LoVo (cell line): ENCODE measurements at places on chromosomes 4 and X.
A peak's percentile ranks its signal among the peaks of the same experiment; 100 is the strongest.

DNA sequence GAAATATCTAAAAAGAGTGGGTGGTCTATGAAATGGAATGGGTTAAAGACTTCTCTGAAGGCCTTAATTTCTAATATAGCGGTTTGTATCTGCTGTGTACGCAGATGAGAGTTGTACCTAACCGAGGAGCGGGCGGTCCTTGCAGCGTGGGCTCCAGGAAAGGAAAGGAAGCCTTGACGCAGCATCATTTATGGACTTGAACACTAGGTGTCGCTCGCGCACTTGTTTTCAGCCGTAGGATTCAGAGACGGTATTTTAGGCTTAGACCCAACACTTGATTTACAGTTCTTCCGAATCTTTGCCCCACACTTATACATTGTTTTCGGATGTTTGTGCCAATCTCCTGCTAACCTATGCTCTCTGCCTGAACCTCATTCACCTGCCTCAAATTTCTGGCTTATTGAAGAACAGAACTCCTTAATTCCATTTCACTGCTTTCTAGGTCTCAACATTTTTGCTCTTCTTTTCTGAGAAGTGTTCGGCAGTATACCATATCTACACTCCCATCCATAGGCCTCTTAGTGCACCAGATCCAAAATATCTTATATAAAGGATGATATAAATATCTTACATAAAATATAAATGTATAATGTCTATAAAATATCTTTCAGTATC is 48.9 kb upstream of the AADAT start:
- DNase-seq = peak; percentile 83

GRCh38 chrX:43974741-43975465 is 1.7 kb upstream of the NDP start:
- DNase-seq = no peak

- no peak for DNase-seq
Observed at GRCh38 chrX:11426712-11427452, 133.7 kb downstream of the AMELX start.

DNA sequence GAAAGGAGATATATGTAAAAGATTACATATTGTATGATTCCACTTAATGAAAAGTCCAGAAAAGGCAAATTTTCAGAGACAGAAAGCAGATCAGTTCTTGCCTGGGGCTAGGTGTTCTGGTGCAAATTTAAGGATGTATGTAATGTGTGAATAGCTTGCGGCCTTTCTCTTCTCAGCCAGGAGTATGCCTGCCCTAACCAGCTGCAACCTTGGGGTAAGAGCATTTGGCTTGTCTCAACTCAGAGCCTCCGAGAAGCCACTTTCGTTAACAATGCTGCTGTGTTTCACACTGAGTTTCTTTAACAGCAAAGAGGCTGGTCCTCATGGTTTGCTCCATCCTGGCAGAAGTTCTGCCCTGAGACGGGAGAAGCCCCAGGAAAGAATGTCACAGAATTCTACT is 102.7 kb downstream of the SPCS3 start:
- no peak for DNase-seq

DNA sequence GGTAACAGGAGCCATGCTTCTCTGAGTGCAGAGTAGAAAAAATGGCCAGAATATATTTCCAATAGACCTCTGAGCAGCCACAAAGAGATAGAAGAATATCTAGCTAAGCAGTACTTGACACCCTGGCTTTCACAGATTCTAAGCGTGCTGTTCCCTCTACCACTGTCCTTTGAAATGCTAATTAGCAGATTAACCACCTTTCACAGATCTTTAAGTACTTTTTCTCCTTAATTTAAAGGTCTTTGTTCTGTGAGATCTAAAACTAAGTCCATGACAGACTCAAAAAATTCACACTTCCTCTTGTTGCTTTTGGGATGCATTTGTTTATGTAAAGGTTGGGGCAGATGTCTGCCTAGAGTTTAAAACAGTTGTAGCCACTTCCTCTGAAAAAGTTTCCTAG is 28.3 kb upstream of the MAGEC2 start:
- no peak for DNase-seq

GRCh38 chr4:8730159-8730558 is 137.6 kb downstream of the CPZ start:
- DNase-seq = no peak

GRCh38 chr4:185734214-185734613 is 77.8 kb downstream of the SORBS2 start:
- DNase-seq = no peak

DNA sequence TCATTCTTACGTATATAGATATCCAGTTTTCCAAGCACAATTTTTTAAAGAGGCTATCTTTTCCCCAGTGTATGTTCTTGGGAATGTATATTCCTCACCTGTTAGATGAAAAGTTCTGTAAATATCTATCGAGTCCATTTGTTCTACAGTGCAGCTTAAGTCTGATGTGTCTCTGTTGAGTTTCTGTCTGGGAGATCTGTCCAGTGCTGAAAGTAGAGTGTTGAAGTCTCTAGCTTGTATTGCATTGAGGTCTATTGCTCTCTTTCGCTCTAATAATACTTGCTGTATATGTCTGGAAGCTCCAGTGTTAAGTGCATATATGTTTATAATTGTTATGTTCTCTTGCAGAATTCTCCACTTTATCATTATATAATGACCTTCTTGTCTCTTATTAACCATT is 373.1 kb downstream of the PPARGC1A start:
- DNase-seq = no peak

- DNase-seq = no peak
Observed at GRCh38 chrX:19721726-19722370, 165.6 kb downstream of the SH3KBP1 start.

- no peak for DNase-seq
Observed at GRCh38 chr4:114209584-114209983, 230.1 kb upstream of the ARSJ start.

GRCh38 chrX:134997646-134998045 is 6.9 kb downstream of the SMIM10 start:
- DNase-seq = no peak

- no peak for DNase-seq
Observed at GRCh38 chr4:74111306-74111975, 12.4 kb upstream of the CXCL2 start.

- DNase-seq = no peak
Observed at GRCh38 chr4:13399257-13399656, 84.9 kb downstream of the RAB28 start.

- no peak for DNase-seq
Observed at GRCh38 chr4:15382669-15383273, 45.1 kb upstream of the C1QTNF7 start.

- no peak for DNase-seq
Observed at GRCh38 chr4:83613994-83614393, 78.1 kb downstream of the GPAT3 start.

DNA sequence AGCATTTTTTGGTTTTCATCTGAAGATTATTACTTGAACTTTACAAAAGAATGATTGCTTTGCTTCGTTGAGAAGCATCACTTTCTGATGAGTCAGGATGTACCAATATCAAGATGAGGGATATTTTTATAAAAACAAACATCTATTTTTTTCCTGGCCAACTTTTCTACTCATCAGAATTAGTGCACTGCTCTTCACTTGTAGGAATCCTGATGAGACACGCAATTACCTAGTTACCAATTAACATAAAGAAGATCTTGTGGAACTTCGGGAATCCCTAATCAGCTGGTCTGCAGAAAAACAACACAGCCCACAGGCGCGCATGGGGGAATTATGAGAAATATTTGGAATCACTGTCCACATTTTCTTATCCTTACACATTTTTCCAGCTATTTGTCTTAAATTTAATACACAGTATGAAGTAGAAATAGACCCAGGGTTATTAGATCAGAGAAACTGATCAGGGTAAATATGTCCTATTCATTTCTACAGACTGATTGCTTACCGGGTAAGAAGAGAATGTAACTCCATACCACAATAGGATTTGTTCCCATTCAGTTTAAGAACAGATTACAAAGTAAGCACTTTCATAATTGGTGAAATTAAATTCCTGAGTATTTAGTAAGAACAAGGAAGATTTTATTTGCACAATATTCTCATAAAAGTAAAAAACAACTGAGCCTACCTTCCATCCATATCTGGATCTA is 50.9 kb downstream of the MFAP3L start:
- DNase-seq = no peak

GRCh38 chrX:40578039-40578695 is 2.6 kb upstream of the ATP6AP2 start:
- no peak for DNase-seq

DNA sequence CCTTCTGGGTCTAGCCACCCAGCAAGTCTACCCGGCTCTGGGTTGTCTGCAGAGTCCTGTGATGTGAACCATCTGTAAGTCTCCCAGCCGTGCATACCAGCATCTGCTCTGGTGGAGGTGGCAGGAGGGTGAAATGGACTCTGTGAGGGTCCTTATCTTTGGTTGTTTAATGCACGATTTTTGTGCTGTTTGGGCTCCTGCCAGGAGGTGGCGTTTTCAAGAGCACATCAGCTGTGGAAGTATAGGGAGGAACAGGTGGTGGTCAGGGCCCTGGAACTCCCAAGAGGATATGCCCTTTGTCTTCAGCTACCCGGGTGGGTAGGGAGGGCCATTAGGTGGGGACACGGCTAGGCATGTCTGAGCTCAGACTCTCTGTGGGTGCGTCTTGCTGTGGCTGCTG is 66.5 kb upstream of the ZFP42 start:
- no peak for DNase-seq

DNA sequence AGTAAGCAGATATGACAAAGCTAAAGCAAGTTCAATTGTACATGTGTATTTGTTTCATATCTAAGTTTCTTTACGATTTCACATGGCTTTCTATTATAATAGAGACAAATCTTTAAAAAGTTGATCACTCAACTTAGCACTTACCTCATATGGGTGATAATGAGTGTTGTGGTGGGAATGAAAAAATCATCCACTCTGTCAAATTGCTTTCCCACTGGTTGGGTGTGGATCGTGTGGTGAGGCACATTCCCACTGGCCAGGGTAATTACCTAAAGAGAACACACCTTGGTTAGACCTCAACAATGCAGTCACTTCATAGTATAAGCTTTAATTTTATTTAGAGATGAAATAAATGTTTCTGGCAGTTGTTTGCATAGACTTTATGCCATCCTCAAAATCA is 708.9 kb downstream of the FSTL5 start:
- no peak for DNase-seq

DNA sequence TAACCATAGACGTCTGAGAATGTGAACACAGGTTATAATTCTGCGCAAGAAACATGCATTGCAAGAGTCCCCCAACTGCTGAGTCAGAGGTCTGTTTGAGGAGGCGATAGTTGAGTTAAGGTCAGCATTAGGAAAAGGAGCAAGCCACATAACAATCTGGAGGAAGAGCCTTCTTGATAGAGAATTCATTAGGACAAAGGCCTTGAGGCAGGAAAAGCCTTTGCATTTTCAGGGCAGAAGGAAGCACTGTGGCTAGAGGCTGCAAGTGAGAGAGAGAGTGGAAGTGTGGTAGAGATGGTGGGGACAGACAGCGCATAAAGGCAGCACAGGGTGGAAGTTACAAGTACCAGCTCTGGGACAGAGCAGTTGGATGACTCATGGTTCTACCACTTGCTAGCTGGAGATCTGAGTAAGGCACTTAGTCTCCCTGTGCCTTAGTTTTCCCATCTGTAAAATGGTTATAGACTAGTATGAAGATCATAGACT is 125.8 kb upstream of the LNX1 start:
- DNase-seq = no peak

DNA sequence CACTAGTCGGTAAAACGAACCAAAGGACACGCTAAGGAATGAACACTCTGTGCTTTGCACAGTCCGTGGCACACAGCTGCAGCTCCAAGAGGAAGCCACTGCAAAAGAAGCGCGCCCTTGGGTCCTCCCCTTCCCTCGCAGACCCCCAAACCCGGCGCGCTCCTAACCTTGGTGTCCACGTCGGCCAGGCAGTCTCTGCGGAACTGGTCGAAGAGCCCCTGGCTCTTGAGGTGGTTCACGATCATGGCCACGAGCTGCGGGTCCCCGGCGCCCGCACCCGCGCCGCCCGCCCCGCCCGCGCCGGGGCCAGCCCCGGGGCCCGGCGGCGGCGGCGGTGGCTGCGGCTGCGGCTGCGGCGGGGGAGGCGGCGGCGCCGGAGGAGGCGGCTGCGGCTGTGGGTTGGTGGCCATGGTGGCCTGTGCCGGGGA is 333 bp downstream of the BOD1L1 start:
- DNase-seq = no peak

DNA sequence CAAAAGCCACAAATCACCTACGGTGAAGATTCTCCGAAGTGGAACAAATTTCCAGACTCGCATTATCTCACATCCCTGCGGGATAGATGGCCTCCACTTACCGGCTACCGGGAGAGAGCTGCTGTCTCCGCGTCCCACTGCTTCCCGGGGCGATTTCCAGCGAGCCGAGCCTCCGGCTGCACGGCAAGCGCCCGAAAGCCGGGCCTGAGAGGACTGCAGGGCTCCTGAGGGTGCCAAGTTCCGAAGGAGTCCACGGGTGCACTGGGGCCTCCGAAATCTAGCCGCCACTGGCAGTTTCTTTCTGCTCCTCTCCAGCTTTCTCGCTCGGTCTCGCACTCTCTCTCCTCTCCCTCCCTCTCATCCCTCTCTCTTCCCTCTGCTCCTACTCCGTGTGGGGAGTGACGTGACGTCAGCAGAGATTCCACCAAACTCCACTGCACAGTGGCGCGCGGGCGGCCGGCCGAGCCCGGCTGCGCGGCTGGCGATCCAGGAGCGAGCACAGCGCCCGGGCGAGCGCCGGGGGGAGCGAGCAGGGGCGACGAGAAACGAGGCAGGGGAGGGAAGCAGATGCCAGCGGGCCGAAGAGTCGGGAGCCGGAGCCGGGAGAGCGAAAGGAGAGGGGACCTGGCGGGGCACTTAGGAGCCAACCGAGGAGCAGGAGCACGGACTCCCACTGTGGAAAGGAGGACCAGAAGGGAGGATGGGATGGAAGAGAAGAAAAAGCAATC is 14.0 kb upstream of the PITX2 start:
- DNase-seq = peak; percentile 82

- DNase-seq = no peak
Observed at GRCh38 chrX:132750331-132751062, 207.9 kb downstream of the HS6ST2 start.

GRCh38 chr4:130738233-130738632 is 1642.3 kb downstream of the C4orf33 start:
- no peak for DNase-seq

- no peak for DNase-seq
Observed at GRCh38 chr4:111681751-111682150, 463.5 kb upstream of the FAM241A start.

DNA sequence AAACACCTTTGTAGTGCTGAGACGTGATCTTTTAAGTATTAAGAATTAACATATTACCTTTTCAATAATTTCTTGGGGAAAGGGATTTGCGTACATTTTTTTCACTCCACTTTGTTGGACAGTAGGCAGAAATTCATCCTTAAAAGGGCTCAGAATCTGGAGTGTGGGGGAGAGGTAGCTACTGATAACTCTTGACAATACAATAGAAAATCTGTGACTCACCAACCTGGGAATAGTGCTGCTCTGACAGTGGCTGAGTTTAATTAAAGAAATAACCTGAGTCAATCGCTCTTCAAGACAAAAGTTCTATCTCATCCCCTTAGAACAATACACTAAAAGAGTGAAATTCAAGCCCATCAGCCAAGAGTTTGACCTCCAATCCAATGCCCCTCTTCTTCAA is 60.2 kb downstream of the SLC9A7 start:
- no peak for DNase-seq

DNA sequence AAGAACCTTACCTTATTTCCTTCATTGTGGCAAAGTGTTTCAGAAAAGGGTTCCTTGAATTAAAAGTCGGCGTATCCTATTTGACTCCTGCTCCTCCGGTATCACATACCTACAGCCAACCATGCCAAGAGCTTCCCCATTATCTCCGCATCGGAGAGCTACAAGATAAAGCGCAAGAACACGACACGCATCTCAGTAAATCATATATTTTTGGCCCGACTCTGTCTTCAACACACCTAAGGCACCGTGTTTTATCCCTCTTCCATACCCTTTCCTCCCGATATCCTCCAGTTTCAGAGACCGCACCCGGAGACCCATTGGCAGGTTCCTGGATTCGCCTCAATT is 497 bp upstream of the THAP9 start:
- no peak for DNase-seq
